Effector memory CD4-positive, alpha-beta T cell (primary cell): ENCODE measurements at places on chromosomes 4 and X.
A peak's percentile ranks its signal among the peaks of the same experiment; 100 is the strongest.

DNA sequence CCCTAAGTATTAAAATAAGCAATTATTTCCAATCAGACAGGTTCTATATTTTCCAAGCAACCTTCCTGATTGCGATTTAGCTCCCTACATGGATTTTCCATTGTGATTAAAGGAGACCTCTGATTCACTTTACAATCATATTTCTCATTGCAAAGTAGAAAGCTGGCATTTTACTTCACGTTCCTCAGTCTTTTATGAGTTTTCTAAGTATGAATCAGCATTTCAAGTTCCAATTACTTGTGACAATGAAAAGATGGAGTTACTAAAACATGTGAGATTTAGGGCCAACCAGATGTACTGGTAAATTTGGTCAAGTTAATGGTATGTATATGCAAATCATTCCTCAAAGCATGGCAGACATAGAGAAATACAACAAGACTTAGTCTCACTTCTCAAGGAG lies 206.2 kb downstream of the KCNIP4 start:
- H3K36me3 ChIP-seq = no peaks in the 10 kb centered on the region
- H3K4me3 ChIP-seq = no peak overlapping the region
- no peak for DNase-seq
- no peak overlapping the region for H3K27ac ChIP-seq

GRCh38 chr4:107648178-107648991 lies 71.6 kb downstream of the PAPSS1 start:
- H3K36me3 ChIP-seq = peaks cover 17% of the 10 kb centered on the region
- no peak overlapping the region for H3K27ac ChIP-seq
- no peaks in the 10 kb centered on the region for H3K4me1 ChIP-seq

DNA sequence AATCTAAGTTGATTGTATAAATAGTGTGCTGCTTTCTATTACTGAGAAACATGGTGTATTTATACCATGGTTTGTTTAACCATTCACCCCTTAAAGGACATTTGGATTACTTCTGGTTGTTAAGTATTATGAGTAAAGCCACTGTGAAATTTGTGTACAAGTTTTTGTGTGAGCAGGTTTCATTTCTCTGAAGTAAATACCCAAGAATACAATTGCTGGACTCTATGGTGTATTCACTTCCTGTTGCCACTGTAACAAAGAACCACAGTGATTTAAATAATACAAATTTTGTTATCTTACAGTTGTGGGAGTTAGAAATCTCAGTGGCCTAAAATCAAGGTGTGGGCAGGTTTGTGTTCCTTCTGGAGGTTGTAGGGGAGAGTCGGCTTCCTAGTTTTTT lies 869.6 kb downstream of the CCSER1 start:
- no peaks in the 10 kb centered on the region for H3K4me1 ChIP-seq
- no peak overlapping the region for H3K4me3 ChIP-seq
- no peaks in the 10 kb centered on the region for H3K36me3 ChIP-seq

DNA sequence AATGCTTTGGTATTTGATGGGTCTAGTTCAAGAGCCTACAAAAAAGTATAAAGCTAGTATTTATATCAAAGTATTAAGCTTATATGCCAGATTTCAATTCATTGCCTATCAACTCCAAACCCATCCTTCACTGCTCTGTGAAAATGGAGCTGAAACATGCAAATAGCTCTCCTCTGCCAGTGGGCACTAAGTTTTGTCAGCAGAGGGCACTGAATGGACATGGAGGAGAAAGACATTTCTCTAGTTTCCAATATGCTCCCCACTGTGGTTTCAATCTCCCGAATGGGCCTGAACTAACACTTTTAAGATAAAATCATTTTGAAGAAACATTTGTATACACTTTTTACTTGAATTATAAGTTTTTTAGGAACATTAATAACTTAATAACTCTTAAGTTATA lies 12.4 kb downstream of the PPID start:
- no peaks in the 10 kb centered on the region for H3K27me3 ChIP-seq
- H3K27ac ChIP-seq = no peak overlapping the region
- no peak overlapping the region for H3K4me3 ChIP-seq
- H3K4me1 ChIP-seq = no peaks in the 10 kb centered on the region
- peaks cover 63% of the 10 kb centered on the region for H3K36me3 ChIP-seq

DNA sequence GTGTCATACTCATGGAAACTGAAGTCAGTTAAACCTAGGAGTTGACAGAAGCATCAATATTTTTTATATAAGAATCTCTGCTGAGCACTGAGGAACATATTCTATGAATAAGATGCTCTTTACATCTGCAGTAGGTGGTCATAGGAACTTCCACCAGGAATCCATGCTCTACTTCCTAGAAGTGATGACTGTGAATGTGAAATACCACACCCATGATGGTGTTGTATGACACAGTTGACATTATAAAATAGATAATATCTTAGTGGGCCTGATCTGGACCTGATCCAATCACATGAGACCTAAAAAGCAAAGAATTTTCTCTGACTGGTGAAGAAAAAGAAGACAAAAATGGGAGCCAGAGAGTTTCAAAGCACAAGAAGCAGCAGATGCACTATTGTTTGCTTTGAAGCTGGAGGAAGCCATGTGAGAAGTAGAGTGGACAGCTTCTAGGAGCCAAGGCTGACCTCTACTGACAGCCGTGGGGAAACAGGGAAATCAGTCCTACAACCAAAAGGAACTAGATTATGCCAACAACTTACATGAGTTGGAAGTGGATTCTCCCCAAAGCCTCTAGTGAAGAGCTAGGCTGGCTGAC lies 68.6 kb upstream of the HS3ST1 start:
- H3K36me3 ChIP-seq = no peaks in the 10 kb centered on the region
- no peaks in the 10 kb centered on the region for H3K27me3 ChIP-seq
- H3K27ac ChIP-seq = no peak overlapping the region
- no peak overlapping the region for H3K4me3 ChIP-seq

- no peaks in the 10 kb centered on the region for H3K36me3 ChIP-seq
- H3K4me3 ChIP-seq = no peak overlapping the region
- H3K27ac ChIP-seq = no peak overlapping the region
- DNase-seq = no peak
- H3K27me3 ChIP-seq = no peaks in the 10 kb centered on the region
Measured at GRCh38 chrX:23008431-23009099, 8.8 kb downstream of the DDX53 start.

GRCh38 chrX:40746521-40746920 lies 11.2 kb upstream of the MED14 start:
- H3K27me3 ChIP-seq = peaks cover 3% of the 10 kb centered on the region
- H3K4me1 ChIP-seq = no peaks in the 10 kb centered on the region
- no peaks in the 10 kb centered on the region for H3K36me3 ChIP-seq
- DNase-seq = no peak
- no peak overlapping the region for H3K27ac ChIP-seq

DNA sequence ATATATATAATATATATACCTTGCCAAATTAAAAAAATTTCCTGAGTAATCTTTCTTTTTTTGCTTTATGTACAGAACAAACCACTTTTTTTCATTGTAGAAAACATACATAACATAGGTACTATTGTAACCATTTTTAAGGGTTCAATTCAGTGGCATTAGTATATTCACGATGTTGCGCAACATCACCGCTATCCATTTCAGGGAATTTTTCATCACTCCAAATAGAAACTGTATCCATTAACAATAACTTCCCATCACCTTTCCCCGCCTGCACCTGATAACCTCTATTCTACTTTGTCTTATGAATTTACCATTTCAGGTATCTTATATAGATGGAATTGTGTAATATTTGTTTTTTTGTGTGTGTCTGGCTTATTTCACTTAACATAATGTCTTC lies 124.7 kb downstream of the MGST2 start:
- no peak overlapping the region for H3K27ac ChIP-seq
- no peaks in the 10 kb centered on the region for H3K36me3 ChIP-seq
- DNase-seq = no peak

DNA sequence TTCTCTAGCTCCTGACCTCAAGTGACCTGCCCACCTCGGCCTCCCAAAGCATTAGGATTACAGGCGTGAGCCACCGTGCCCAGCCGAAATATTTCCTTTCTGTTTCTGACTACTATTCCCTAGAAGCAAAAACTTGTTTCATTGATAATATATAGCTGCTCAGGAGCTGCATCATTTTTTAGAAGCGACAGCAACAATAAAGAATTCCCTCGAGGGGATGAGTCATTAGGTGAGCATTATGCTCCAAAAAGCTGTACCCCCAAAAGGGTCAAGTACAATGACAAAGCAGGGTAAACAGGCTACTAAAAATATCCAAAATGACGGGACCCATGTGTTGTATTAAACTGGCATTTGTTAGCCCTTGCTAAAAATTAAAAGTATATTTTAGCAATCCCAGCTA lies 67.0 kb downstream of the RBM47 start:
- no peaks in the 10 kb centered on the region for H3K36me3 ChIP-seq
- H3K4me1 ChIP-seq = no peaks in the 10 kb centered on the region
- no peak overlapping the region for H3K27ac ChIP-seq
- no peak for DNase-seq
- H3K4me3 ChIP-seq = no peak overlapping the region

DNA sequence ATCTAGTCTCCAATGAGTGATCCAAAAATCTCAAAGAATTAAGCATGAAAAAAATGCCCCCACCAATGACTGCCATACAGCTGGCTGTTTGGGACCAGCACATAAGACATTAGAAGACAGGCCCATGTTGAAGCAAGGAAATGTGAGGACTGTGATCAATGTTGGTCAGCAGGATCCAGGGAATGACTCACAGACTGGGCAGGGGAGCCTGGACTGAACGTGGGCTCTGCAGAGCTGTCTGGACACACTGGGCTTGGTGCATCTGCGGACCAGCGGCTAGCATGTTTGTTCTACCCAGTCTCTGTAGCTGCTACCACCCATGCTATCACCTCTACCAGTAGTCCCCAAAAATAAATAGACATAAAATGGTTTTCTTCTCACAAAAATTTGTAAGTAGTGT lies 108.6 kb downstream of the PALLD start:
- no peaks in the 10 kb centered on the region for H3K27me3 ChIP-seq
- no peak overlapping the region for H3K4me3 ChIP-seq
- no peaks in the 10 kb centered on the region for H3K4me1 ChIP-seq
- no peaks in the 10 kb centered on the region for H3K36me3 ChIP-seq
- H3K27ac ChIP-seq = no peak overlapping the region

DNA sequence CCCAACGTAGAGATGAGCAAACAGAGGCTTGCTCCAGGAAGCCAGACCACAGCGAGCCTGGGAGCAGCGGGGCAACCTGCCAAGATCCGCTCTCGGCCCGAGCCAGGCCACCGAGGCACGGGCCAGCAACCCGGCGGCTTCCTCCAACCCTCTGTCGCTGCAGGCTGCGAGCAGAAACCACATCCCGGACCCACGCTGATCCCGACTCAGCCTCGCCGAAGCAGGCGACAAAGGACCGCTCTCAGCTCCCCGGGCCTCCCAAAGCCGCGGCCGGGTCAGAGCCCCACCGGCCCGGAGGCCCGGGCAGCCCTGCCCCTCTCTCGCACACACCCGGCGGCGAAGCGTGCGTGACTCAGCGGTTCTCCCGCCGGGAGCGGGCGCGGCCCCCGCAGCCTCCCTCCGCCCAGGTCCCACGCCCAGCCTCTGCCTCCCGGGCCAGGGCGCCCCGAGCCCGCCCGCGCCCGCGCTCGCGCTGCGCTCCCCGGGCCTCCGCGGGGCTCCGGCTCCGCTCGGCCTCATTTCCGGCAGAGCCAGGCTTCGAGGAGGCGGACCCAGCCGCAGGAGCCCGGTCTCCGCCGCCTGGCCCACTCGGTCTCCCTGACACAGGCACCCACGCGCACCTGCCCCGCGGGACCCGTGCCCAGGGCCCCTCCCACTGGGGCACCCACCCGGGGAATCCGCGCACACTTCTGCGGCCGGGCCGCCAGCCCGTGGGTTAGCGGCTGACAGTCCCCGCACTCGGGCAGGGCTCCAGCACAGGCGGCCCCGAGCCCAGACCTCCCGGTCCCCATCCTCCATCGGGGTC lies 1.7 kb downstream of the PPP2R2C start:
- no peak overlapping the region for H3K27ac ChIP-seq
- H3K27me3 ChIP-seq = peaks cover 20% of the 10 kb centered on the region
- H3K4me3 ChIP-seq = no peak overlapping the region
- DNase-seq = no peak
- no peaks in the 10 kb centered on the region for H3K36me3 ChIP-seq

DNA sequence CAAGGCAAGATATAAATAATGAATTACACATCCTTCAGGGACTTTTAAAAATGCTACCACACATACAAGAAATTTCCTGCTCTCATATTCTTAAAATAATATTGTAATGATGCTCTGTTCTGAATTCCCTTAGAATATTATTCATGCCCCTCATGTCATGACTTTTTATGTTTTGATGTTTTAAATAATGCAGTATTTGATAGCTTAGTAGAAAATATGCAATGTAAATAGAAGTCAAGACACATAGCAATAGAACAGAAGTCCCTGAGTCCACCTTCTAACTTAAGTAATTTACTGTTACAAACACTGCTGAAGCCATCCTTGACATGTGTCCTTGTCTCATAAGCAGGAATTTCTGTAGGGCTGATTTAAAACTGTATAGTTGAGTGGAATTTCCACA lies 1071.2 kb upstream of the LCORL start:
- DNase-seq = no peak
- no peaks in the 10 kb centered on the region for H3K27me3 ChIP-seq
- H3K4me3 ChIP-seq = no peak overlapping the region
- H3K27ac ChIP-seq = no peak overlapping the region
- H3K36me3 ChIP-seq = no peaks in the 10 kb centered on the region

DNA sequence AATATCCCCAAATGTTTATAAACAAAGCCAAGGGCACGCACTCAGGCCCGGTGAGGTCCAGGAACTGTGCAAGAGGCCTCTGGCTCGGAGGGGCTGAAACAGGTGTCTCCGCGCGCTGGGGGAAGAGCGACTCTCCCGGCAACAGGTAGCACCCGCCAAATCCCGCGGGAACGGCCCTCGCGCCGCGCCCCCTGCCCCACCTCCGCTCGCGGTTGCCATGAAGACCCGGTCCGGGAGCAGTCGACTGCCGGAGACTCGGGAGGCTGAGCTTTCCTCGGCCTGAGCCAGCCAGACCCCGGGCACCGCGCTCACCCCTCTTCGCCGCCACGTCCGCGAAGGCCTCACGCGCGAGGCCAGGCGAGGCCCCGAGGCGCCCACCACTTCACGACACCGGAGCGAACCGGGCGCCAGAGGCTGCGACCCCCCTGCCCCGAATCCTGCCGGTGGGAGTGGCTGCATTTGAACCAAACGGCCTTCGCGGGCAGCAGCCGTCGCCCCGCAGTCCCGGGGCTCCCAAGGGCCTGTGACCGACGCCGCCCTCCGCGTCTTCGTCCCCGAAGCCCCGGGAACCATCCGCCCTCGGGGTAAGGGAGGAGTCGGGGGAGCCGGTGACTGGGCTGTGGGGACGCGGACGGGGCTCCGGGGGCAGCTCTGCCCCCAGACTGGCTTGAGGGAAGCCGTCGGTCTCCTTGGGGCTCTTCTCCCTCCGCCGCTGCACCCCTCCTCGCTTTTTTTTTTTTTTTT lies at the start of gene NSUN7:
NSUN7 (plus strand) TSS at position 239 of the 744 bp plus-strand sequence. CDS start 739 bp downstream, outside the sequence.
- no peak within 1 kb of the TSS for H3K27ac ChIP-seq
- H3K4me3 ChIP-seq = peak within 1 kb of the TSS; percentile 52
- H3K36me3 ChIP-seq = no peaks in the 10 kb centered on the region
- DNase-seq = no peak
- H3K27me3 ChIP-seq = peaks cover 25% of the 10 kb centered on the region

DNA sequence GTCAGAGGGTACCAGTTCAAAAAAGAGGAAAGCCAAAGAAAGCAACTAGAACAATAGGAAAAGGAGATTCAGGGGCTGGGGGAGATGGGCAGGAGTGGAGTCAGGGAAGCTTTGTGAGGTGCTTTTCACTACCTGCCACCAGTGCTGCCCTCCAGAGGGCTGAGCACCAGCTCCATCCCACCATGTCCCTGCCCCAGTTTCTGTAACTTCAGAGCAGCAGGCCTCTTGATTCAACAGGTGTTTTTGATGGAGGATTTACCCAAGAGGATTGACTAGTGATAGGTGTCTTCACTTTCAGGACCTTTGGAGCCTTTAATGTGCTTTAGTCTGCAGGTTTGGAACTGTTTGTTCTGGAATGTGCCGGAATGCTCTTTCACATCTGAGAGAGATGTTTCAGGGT lies 12.1 kb downstream of the KIT start:
- H3K4me3 ChIP-seq = no peak overlapping the region
- H3K27ac ChIP-seq = no peak overlapping the region
- DNase-seq = no peak
